ENCODE measurements at places on chromosomes 5 and 9. TPM values are rescaled to one million over a fixed set of nuclear protein-coding genes. Genes with fewer than 3 reads are reported as not detected.

DNA sequence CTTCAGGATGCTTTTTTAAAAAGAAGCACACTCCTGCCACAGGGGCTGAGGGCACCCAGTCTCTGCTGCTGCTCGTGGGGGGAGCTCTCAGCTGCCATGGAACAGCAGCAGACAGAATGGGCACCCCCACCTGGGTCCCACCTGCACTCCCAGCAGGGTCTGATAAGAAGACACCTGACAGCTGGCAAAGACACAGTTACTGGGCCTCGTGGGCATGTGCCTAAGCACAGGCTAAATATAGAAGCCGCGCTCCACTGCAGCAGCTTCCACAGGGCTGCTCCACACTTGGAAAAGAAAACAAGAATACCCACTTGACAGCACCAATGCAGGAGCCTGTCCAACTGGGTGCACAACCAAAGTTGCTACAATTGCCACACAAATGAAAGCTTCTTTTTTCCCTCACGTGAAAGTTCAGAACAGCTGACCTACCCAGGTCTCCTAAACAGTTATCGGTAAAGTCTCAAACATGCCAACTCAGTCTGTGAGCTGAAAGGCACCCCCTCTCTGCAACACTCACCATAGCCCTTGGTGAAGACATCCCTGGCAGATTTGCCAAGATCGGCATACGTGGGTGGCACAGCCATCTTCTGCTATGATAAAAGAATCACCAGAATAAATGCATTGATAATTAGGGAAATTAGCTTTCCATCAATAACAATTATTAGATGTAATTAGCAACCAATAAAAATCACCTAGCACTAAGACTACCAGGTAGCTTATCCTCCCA, 12.2 kb downstream of the VDAC1 start:
- H3K27ac ChIP-seq: no peak overlapping the region
- H3K36me3 ChIP-seq: peaks cover 39% of the 10 kb centered on the region
- no peaks in the 10 kb centered on the region for H3K27me3 ChIP-seq
- H3K4me3 ChIP-seq: no peak overlapping the region
- no peak for DNase-seq

GRCh38 chr5:163094492-163095180, 342.8 kb upstream of the CCNG1 start:
- no peaks in the 10 kb centered on the region for H3K36me3 ChIP-seq
- H3K4me1 ChIP-seq: no peaks in the 10 kb centered on the region
- no peak for DNase-seq
- H3K4me3 ChIP-seq: no peak overlapping the region

GRCh38 chr5:109823597-109823996, 133.9 kb downstream of the MAN2A1 start:
- no peaks in the 10 kb centered on the region for H3K4me1 ChIP-seq
- H3K36me3 ChIP-seq: peaks cover 50% of the 10 kb centered on the region
- no peaks in the 10 kb centered on the region for H3K27me3 ChIP-seq

DNA sequence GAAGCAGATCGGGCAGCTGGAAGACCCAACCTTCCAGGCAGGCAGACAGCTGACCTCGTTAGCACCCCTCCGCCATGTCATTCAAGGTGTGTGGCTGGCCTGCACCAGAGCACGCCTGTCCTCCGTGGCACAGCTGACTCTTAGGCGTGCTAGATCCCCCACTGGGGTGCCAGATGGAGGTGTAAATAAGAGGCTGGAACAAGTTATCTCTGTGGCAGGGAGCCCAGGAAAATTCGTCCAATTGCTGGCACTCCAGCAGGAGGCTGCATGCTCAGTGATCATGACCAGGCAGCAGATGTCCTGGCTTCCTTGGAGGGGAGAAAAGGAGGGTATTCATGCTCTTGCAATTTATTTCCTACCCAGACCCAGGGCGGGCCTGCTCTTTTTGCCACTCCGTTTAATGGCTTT, 7.8 kb upstream of the ALDOB start:
- H3K4me3 ChIP-seq: no peak overlapping the region
- H3K36me3 ChIP-seq: no peaks in the 10 kb centered on the region
- H3K27me3 ChIP-seq: peaks cover 22% of the 10 kb centered on the region
- no peak for DNase-seq

The FAT2 gene
- total RNA-seq: not detected

The NUTM2G gene
- not detected for total RNA-seq

Data from activated CD4-positive, alpha-beta T cell treated with anti-CD3 and anti-CD28 coated beads, Interleukin-2, amount 10 ng/mL, durations not matched to agents 24 days and 14 days (primary cell).